ENCODE measurements at places on chromosomes 5 and 9. TPM values are rescaled to one million over a fixed set of nuclear protein-coding genes. Genes with fewer than 3 reads are reported as not detected.

GRCh38 chr9:124000161-124000783, 11.3 kb upstream of the LHX2 start:
- DNase-seq: no peak

- no peak for DNase-seq
Observed at GRCh38 chr9:84502066-84502465, 161.5 kb upstream of the SLC28A3 start.

GRCh38 chr5:167923396-167923795, 368.0 kb upstream of the WWC1 start:
- no peak for DNase-seq

DNA sequence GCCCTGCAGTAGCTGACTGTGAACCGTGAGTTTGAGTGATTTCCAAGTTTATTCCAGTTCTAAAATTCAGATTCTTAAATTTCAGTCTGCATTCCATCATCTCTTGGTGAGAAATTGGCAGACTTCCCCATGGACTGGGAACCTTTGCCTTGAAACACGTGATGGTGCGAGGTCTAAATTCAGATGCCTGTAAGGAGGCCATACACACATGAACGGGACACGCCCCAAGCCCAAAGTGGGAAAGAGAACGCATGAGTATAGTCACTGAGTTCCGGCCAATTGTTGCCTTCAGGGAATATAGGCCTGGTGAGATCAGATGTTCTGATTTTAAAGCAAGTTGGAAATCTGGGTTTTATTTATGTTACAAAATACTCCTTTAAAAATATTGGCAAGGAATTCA, 1084.4 kb upstream of the WWC1 start:
- DNase-seq: peak; percentile 46

DNA sequence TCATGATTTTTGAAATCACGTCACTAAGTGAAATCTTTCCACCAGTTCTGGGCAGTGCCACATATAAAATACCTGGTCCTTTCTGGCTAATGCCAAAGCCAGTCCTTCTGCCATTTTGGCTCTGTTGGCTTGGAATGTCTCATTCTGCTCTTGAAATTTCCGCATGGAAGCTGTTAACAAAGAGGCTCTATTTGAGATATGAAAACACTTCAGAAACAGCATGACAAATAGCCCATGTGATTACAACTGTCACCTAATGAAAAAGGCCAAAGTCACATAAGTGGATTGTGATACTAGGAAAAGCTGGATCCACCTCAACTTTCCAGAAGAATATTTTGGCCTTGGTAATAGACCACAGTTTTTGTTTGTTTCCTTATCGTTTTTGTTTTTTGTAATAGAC, 12.8 kb downstream of the GOLGA1 start:
- DNase-seq: no peak

DNA sequence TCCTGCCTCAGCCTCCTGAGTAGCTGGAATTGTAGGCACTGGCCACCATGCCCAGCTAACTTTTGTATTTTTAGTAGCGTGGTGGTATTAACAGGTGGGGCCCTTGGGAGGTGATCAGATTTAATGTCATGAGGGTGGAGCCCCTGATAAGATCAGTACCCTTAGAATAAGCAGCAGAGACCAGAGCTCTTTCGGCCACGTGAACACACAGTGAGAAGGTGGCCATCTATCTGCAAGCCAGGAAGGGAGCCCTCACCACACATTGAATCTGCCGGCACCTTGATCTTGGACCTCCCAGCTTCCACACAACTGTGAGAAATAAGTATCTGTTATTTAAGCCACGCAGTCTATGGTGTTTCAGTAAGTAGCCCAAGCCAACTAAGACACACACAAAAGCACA, 22.5 kb downstream of the TBC1D2 start:
- no peak for DNase-seq

The LCN9 gene
- not detected for polyA plus RNA-seq

DNA sequence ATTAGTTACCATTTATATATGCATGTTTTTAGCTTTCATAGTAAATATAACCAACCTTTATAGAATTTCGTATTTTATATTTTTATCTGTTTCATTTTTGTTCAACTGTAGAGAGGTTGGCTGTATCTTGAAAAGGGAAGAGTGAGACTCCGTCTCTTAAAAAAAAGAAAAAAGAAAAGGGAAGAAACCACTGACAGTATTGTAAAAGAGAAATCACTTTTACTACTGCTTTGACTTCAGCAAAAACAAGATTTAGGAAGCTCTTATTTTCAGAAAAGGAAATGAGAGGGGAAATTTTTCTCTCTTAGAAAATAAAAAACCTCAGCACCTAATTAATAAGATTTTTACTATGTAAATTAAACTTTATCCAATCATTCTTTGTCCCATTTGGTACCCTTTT, 14.4 kb downstream of the POLK start:
- DNase-seq: no peak

- no peak for DNase-seq
Observed at GRCh38 chr9:38171926-38172325, 102.9 kb upstream of the SHB start.

The PCDHA1 gene
- 0.04 TPM for polyA plus RNA-seq

- peak; percentile 23 for DNase-seq
Observed at GRCh38 chr5:146042628-146043279, 62.6 kb downstream of the PLAC8L1 start.

DNA sequence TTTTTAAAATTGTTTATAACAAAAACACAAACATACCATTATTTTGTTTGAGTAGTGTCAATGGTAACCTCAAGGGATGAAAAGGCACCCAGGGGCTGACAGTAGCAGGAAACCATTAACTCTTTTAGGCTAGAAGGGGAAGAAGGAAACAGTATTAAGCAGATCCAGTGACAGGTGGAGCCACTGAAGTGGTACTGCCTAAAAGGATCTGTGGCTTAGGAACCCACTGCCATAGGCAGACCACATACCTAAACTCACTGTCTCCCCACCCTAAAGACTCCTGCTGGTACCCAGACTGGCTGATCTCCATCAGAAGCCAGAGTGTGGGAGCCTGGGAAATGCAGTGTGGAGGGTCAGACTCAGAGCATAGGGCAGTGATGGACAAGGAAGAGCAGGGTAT, 13.5 kb downstream of the RLN1 start:
- DNase-seq: no peak

GRCh38 chr9:128160603-128160987, 530 bp downstream of the BBLN start:
- DNase-seq: no peak

GRCh38 chr9:81171689-81172088, 517.7 kb downstream of the TLE1 start:
- no peak for DNase-seq

DNA sequence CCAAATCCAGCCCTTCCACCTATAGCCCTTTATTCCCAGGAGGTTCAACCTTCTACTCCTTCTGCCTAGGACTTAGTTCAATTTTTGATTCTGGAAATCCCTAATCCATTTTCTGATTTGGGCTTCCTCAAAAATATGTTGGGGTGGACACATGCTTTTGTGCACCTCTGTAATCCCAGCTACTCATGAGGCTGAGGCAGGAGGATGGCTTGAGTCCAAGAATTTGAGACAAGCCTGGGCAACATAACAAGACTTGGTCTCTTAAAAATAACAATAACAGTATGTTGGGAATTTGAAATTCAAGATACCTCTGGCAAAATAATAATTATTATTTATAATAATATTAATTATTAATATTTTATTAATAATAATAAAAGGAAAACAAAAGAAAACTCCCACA, 188.7 kb upstream of the TLE4 start:
- DNase-seq: no peak

- peak; percentile 56 for DNase-seq
Observed at GRCh38 chr5:61450493-61451279, 118.6 kb downstream of the ZSWIM6 start.

The CAVIN4 gene
- 0.21 TPM for polyA plus RNA-seq

The TAS2R1 gene
- polyA plus RNA-seq: 0.06 TPM

- no peak for DNase-seq
Observed at GRCh38 chr9:75167281-75167680, 79.0 kb downstream of the OSTF1 start.

The OGN gene
- not detected for polyA plus RNA-seq

- no peak for DNase-seq
Observed at GRCh38 chr5:123285122-123286023, 137.8 kb downstream of the CEP120 start.

GRCh38 chr5:91142386-91142785, 240.7 kb downstream of the ARRDC3 start:
- DNase-seq: no peak

DNA sequence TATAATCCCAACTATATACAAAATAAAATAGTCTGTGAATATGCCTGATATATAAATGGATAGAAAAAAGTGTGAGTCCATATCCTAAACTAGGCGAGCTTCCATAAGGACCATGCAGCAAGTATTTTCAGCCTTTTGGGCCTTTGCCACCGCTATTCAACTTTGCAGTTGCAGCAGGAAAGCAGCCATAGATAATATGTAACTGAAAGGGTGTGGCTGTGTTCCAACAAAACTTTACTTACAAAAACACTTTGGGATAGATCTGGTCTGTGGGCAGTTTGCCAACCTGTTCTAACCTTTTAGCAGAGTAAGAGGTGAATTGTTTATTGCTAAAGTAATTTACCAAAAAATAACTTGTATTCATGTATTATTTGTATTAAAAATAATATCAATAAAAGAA, 127.8 kb upstream of the GPR151 start:
- no peak for DNase-seq

- DNase-seq: no peak
Observed at GRCh38 chr5:168974082-168974481, 326.9 kb downstream of the SLIT3 start.

- DNase-seq: no peak
Observed at GRCh38 chr5:1659100-1659981, 135.6 kb upstream of the LPCAT1 start.

DNA sequence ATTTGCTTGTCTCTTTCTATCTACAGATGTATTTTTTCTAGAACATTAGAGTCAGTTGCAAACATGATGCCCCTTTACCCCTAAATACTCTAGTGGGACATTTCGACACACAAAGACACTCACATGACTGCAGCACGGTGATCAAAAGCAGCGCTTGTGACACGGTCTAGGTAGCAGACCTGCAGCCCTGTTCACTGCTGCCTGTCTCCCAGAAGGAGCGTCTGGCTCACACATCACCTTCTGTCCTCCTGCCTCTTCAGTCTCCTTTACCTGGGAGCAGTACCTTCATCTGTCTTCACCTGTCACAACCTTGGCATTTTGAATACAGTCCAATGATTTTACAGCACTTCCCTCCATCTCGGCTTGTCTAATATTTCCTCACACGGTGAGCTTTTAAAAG, 51.9 kb upstream of the SH3PXD2B start:
- DNase-seq: no peak

DNA sequence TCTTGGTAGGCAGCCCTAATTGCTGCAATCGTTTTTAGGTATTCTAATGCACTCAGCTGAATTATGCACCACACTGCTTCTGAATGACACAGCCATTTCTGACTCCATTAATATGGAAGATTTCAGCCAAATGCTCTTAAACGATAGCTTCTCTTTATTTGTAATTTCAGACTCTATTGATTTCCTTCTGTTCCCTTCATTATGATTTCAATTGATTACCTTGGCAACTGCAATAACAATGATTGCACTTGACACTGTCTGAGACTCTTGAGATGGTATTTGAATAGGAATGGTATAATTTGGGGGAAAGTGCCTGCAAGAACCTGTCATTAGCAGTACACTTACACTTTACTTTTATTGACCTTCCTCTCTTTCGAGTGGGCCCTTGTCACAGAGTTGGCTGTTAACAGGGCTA, 296.1 kb upstream of the DMAC1 start:
- DNase-seq: no peak

All from BJ (cell line).